ENCODE measurements at places on chromosomes 5 and 9. TPM values are rescaled to one million over a fixed set of nuclear protein-coding genes. Genes with fewer than 3 reads are reported as not detected.

Gene SMIM33
- not detected for total RNA-seq

Gene KIF20A
- total RNA-seq, result 16.3 TPM

Gene GPR21
- 4.3 TPM for total RNA-seq

Gene RAB24
- total RNA-seq, result 19.6 TPM

Gene GAS1
- total RNA-seq, result 97.8 TPM

Gene ARL14EPL
- total RNA-seq, result not detected

Gene ARHGEF28
- 19.2 TPM for total RNA-seq

Gene ARHGEF39
- total RNA-seq, result 2.4 TPM

Gene PLAC8L1
- total RNA-seq, result not detected

Gene CLPTM1L
- 78.6 TPM for total RNA-seq

GRCh38 chr5:52743970-52744369 lies 43.7 kb upstream of the ITGA1 start:
- DNase-seq, result no peak

- DNase-seq, result no peak
Observed at GRCh38 chr9:12920437-12920836, 145.6 kb downstream of the LURAP1L start.

DNA sequence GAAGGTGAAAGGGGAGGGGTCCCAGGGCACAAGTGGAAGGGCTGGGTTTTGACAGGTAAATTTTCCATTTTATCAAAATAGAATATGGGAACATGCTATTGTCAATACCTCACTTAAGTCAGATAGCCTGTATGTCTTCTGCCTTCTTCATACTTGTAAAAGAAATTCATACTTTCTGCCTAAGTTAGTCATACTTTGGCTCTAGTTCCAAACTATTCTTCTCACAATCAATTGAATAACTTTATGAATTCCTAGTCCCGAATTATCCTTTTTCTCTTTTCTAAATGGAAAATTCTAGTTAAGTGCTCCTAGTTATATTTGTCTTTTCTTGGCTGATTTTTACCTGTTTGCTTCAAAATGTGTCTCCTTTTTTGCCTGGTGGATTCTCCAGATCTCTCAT lies 271.4 kb downstream of the CSNK1G3 start:
- DNase-seq, result peak; percentile 19

DNA sequence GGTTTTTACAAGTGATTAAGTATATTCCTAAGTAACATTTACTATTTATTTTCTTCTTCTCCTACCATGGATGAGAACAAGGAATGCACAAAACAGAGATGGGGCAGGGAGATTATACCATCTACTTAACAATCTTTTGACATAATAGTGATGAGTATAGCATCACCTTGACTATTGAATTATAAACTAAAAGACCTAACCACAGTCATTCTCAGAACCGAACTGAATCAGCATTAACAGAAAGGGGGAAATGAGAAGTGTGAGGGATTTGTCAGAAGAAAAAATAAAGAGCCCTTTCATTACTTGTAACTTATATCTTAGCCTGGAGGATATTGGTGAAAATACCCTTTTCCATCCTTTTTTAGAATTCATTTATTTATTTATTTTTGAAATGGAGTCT lies 21.9 kb downstream of the OR2Y1 start:
- DNase-seq, result no peak

DNA sequence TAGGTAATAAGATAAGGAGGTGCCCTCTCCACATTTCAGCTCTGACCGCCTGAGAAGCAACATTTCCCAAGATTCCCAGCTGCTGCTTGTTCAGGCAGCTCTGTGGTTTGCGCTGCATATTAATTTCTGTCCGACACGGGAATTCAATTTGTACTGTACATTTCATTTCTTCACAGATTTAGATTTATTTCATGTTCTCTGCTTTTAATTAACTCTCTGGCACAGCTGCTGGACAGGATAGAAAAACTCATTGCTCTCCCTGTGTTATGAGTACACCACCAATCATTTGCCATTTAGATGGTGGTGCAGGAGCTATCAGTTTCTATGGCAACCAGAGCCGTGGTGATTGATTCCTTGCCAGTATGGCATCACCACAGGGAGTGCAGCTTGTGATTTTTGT lies 558.5 kb downstream of the DMRTA1 start:
- no peak for DNase-seq

DNA sequence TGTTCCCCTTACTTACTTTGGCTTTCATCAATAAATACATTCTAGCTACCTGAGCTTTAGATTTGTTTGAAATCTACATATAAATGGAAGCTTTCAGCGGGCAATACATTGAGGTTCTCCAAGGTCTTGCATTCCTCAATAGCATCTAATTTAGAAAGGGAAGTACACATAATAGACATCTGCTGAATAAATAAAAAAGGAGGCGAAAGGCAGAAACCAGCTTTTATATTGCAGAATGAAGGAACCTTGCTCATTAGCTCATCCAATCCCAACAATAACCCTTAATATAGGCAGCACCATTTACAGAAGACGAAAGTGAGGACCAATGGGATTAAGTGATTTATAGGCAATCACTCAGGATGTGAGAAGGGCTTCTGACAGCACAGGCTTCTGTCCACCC lies 147.5 kb downstream of the MPDZ start:
- DNase-seq, result no peak

GRCh38 chr5:58317808-58318207 lies 142.1 kb downstream of the PLK2 start:
- no peak for DNase-seq

- peak; percentile 69 for DNase-seq
Observed at GRCh38 chr9:121743441-121744001, 92.1 kb downstream of the DAB2IP start.

DNA sequence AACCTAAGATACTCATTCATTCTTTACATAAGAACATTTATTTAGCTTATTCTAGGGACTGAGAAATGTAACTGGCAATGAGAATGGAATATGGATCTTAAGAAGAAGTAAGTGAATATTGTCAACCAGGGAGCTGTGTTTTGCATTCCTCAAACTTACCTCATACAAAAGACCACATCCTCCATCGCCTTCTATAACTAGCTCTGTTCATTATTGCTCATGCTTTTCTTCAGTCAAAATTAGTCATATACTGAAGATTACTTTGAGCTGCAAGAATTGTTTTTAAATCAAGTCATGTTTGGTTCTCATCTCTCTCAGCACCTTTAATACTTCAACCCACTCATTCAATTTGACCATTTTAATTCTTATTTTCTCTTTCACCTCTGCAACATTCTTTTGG lies 140.3 kb upstream of the RASA1 start:
- no peak for DNase-seq

DNA sequence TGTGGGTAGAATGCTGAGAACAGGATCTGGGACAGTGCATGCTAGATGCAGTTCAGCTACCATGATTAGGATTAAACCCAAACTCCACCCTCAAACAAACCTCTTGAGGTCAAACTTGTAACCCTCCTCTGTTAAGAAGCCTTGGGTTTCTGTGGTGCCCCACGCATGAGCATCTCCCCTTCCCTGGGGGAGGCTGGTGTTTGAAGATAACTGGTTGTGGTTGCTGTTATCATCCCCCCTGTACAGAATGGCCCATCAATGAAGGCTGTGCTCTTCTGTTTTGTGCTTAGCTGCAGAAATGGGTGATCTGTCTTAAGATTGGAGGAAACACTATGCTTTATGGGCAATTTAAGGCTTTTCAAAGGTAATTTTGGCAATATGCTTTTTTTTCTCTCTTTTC lies 4.4 kb upstream of the DAB2IP start:
- no peak for DNase-seq

DNA sequence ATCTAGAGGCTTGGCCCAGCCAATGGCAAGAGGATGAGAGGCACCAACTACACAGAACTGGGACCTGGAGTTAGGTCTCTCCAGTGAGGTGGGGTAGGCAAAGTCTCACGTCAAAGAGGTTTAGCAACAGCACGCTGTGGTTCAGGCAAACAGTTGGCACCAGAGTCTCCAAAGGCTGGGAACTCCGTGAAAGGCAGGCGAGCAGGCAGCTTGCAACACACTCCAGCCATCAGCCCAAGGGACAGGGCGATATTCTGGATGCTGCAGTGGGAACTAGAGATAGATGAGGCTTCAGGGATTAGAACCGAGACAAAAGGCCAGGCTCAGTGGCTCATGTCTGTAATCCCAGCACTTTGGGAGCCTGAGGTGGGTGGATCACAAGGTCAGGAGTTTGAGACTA lies 129.1 kb downstream of the PDZD2 start:
- no peak for DNase-seq

DNA sequence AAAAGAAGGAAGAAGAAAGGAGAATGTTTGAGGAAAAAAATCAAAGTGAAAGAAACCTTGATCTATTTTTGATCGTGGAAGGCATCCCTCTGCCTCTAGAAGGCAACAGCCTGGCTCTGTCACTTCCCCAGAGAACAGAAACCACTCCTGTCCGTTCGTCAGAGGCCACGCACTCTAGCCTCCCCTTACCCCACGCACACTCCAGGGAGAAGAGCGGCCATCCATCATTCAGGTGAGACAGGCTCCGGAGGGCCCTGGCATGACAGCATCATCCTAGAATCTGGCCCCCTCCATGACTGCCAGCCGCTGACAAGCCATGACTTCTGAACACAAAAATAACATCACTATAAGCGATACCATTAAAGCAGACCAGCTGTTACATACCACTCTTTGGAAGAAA lies 135.8 kb downstream of the ROR2 start:
- no peak for DNase-seq

- DNase-seq, result no peak
Observed at GRCh38 chr5:61289241-61289640, 42.8 kb upstream of the ZSWIM6 start.

DNA sequence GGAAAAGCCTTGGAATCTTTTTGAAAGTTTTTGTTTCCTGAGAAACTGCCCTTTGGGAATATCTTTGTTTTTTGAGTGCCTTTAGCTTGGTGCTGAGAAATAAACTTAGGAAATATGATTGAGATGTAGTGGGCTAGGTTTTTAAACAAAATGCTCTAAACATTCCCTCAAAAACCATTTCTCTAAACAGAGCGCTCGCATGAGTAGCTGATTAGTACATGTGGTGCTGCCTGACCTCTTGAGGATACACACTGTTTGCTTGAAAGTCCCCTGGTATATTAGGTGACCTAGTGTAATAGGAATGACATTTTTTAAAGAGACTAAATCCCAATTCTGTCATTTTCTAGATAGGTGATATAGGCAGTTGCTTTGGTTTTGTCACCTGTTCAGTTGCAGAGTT lies 132.3 kb downstream of the ADAMTSL1 start:
- no peak for DNase-seq

GRCh38 chr5:157568720-157569119 lies 6.9 kb downstream of the ADAM19 start:
- no peak for DNase-seq

DNA sequence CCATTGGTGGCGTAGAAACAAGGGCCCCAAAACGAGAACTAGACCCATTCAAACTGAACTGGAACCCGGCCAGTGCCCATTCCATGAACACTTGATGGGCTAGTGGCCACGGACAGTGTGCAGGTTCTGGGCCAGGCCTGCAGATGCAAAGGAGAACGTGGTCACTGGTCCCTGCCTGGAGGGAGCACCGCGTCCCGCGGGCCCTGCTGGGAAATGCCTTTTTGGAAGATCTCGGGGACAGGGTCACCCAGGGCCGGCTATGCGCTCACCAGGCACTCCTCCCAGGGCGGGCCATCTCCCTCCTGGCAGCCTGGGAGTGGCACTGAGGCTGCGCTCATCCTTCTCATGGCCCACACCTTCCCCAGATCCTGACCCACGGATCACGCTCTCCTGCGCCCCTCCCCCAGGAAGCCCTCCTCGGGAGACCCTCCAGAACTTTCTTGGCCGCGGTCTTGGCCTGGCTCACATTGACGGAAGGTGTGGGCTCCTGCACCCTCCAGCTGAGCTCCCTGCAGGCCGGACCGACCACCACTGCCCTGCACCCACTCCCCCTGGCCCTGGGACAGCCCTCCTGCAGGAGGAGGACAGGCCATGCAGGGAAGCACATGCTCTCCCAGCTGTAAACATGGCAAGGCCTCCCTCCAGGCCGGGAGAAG lies 2.8 kb upstream of the DIPK1B start:
- DNase-seq, result no peak

GRCh38 chr5:36689225-36689624 lies 82.8 kb downstream of the SLC1A3 start:
- peak; percentile 23 for DNase-seq

- DNase-seq, result no peak
Observed at GRCh38 chr5:175542232-175542965, 64.0 kb downstream of the SFXN1 start.

DNA sequence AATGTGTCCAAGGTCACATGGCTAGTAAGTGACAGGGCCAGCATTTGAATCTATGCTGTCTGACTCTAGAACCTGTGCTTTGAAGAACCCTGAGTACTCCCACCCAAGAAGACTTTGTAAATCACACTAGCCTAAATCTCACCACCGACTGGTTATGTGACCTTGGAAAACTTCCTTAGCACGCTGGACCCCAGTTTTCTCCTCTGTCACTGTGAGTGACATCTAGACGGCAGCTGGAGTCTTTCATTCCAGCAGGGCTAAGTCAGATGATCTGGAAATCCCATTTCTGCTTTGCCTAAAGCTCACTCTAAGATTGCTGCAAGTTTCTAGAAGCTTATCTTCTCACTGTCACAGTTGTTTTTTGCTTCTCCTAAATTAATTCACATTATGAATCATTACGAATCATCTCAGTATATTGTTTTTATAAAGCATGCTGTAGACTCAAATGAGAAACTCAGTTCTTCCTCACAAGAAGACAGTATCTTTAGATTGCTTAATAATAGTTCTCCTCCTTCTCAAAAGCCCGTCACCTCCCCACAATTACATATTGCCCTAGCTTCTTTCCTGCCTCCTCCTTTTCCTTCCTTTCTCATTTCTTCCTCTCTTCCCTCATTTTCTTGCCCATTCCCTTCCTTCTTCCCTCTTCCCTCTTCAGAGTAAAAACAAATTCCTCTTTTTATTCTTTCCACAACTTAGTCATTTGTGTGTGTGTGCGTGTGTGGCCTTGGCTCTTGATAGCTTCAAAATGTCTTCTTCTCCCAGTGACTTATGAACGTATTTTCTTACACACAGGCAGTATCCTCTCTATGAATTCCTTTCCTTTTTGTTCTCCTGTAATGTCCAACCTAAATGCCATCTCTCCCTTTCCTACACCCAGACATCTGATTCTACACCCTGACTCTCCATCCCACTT lies 16.8 kb downstream of the ALDOB start:
- no peak for DNase-seq

DNA sequence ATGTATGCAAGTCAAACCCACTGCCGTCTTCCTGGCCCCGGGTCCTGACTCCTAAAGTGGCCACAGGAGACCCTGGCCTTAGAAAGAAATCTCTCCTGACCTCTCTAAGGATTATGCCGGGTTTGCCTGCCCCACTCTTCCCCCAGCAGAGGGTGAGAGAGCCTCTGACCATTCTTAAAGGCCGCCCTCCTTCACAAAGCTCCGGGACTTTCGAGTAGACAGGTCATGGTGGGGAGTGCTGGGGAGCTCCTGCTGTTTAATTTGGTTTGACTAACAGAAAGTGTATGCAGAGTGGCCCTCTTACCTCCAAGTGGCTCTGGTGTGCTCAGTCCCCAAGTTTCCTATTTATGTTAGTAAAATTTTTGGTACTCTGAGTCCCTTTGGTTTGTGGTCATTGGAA lies 111.8 kb downstream of the LRRC70 start:
- DNase-seq, result no peak

- no peak for DNase-seq
Observed at GRCh38 chr9:83633255-83633654, 10.3 kb downstream of the IDNK start.
